NB4 (cell line): ENCODE measurements at places on chromosomes 5 and 9.

GRCh38 chr5:111836426-111836825 lies 79.4 kb upstream of the NREP start:
- DNase-seq: no peak

DNA sequence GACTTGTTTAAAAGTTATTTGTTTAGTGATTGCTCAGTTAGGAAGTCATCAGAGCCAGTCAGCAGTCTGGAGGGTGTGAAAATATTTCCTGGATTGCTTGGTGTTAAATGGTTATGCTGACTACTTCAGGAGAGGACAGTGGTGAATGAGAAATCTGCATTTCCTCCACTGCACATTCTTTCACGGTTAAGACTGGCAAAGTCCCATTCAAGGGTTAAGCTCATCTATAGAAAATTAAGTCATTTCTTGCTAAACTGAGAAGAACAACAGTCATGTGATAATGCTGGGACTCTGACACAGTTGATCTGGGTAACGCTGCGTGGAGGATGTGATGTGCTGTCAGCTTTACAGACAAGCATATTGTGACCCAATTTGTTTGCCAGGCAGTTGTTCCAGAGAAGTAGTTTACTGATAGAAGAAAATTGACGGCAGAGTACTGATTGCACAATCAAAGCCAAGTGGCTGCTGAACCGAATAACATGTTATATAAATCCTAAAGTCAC lies 80.4 kb downstream of the GRAMD2B start:
- no peak for DNase-seq

- peak; percentile 51 for DNase-seq
Measured at GRCh38 chr5:75335952-75336614, 937 bp upstream of the HMGCR start.

DNA sequence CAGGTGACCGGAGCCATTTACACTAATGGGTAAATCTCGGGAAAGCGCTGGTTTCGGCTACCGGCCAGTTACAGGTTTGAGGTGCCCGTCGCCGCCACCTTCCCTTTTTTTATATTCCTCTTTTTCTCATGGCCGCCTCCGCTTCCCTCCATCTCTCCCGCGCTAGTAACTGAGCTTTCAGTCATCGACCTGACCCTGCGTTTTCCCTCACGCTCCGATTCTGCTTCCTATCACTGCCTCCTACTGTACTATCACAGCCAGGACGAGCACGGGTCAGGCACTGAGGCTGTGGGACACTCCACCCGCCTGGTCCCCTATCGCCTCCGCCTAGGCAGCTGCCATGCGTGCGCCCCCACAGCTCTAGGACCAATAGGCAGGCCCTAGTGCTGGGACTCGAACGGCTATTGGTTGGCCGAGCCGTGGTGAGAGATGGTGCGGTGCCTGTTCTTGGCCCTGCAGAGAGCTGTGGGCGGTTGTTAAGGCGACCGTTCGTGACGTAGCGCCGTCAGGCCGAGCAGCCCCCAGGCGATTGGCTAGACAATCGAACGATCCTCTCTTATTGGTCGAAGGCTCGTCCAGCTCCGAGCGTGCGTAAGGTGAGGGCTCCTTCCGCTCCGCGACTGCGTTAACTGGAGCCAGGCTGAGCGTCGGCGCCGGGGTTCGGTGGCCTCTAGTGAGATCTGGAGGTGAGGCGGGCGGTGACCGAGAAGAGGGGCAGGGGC lies at the start of gene HMGCR:
TSS of gene HMGCR (plus strand) at position 606 of the 722 bp plus-strand sequence. CDS start 5,386 bp downstream, outside the sequence.
- peak; percentile 99 for DNase-seq

- DNase-seq: no peak
Measured at GRCh38 chr5:34817558-34818351, 21.2 kb upstream of the TTC23L start.

DNA sequence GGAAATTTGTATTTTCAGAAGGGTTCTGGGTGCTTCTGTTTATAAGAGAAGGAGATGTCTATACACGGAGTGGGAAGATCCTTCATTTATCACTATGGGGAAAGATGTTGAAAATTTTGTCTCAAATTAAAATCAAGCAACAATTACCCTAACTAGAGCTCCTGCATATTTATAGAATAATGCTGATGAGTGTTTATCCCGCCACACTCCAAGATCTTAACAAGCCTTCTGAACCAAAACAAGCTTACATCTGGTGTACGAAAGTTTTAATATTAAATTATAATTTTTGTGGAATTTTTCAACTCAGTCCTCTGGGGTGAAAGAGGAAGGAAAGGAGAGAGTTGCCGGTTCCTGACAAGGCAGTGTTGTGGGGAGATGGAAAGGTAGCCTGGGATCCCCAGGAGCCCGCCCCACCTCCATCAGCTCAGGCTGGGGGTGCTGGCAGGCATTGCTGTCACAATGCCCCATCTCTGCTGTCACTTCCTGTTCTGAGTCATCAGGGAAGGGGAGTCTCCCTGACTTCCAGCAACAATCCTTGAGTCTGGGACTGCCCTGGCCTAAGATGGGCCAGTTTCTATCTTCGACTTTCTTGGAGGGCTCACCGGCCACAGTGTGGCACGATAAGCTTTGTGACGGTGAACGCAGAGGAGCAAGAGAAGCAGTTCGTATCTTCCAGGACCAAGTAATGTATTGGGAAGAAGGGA lies 64.5 kb downstream of the ERAP1 start:
- peak; percentile 43 for DNase-seq

DNA sequence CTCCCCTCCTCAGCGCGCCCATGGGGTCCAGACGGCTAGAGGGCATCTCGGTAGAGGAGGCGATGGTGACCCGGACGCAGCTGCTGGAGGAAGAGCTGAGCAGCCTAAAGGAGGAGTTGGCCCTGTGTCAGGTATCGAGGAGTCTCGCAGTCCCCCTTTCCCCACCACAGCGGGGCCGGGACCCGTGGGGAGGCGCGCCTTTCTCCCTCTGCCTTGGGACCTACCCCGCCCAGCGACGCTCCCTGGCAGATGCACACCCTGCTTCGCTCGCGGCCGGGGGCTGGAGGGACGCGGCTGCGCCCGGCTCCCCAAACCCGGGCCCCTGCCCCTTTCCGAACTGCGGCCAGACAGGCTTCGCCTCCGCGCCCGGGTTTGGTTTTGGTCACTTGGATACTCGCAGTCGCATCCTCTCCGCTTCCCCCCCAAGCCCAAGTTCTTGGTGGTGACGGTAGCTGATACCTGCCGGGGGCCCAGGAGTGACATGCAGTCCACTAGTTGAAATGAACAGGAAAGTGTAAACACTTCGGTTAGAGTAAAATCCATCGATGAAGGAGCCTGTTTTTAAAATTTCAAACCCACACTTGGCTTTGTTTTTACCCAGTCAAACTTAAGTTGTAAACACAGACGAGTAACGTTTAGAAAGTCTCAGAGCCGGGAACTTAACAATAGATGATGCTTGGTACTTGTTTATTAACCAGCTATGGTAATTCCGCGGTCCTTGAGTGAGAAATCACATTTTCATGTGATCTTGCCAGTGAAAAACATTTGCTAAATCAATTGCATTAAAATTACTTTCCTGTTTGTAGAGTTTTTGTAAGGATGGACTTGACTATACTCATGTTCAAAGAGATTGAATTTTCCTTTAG lies 688 bp downstream of the CNTLN start:
- peak; percentile 82 for DNase-seq

- no peak for DNase-seq
Measured at GRCh38 chr5:33832404-33833236, 59.2 kb downstream of the ADAMTS12 start.

DNA sequence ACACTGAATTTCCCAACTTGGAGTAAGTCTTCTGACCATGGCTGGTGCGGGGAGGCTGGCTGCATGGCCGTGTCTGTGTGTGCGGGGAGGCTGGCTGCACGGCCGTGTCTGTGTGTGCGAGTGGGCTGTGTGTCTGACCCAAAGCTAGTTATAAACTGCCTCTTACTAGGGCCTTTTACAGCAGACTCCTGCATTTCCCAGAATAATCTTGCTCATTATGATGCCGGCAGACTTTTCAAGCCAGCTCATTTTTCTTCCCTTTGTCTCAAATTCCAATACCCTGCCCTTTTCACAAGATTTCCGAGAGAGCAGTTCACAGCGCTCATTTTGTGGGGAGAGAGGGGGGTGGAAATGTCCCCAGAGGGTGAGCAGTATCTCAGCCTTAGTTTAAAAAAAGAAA lies 470.7 kb upstream of the BRINP1 start:
- no peak for DNase-seq

DNA sequence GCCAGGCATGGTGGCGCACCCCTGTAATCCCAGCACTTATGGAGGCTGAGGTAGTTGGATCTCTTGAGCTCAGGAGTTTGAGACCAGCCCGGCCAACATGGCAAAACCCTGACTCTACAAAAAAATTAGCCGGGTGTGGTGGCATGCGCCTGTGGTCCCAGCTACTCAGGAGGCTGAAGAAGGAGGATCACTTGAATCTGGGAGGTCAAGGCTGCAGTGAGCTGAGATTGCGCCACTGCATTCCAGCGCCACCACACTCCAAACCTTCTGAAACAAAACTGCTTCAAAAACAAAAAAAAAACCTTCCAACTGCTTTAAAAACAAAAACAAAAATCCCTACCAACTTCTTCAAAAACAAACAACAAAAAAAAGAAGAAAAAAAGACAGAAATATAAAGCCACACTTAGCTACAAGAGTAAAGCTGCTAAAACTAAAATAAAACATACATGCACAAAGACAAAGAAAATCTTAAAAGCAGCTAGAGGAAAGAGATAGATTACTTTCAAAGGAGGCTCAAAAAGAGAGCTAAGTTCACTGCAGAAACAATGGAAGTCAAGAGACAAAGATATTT lies 11.4 kb downstream of the DCAF10 start:
- DNase-seq: no peak

- no peak for DNase-seq
Measured at GRCh38 chr5:146027751-146028150, 77.6 kb downstream of the PLAC8L1 start.

- DNase-seq: no peak
Measured at GRCh38 chr5:67063791-67064190, 132.8 kb downstream of the CD180 start.

DNA sequence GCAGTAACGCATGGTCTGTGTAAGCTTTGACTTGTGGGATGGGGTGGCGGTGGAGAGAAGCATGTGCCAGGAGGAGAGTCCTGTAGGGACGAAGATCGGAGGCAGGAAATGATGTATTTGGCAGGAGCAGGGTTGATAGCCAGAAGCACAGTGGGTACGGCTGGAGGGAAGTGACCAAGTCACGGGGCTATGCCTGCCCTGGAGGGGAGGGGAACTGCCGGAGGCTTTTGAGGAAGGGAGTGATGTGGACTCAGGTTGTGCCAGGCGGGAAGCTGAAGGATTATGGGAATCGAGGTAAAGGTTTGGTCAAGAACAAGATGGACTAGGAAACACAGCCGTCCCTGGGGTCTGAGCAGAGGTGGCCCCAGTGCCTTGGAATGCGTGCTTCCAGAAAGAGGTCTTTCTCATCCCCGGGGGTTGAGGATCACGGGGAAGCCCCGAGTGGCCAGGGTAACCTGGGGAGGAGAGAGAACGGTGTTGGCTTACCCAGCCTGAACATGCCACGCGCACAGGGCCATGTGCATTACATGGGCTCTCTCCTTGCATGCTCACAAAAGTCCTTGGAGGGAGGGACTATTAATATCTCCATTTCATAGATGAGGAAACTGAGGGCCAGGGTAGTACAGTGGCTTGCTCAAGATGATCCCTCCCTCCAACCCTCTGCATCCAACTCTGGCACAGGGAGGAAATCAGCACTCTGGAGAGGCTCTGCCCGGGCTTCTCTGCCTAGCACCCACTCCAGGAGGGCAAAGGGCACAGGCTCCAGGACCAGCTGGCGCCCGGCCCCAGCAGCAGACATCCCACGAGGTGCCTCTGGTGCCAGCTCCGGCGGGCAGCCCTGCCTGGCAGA lies 253.8 kb downstream of the PBX3 start:
- DNase-seq: no peak

DNA sequence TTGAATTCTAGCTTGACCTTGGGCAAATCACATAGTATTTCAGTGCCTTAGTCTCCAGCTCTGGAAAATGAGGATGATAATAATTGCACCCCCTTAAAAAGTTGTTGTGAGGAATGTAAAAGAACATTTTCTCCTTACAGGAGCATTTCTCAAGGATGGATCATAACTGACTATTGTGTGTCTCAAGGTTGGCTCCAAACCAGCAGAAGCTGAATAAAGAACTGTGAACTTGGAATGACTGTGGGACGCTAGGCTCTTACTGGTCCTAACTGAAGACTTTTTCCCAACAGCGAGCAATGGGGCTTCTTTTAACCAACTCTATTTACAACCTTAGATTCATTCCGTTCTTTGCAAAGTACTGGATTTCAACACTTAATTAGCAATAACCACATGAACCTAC lies 26.2 kb upstream of the GLRX start:
- no peak for DNase-seq

- peak; percentile 98 for DNase-seq
Measured at GRCh38 chr9:93119953-93120845, 13.9 kb downstream of the NINJ1 start.

GRCh38 chr5:163105456-163105855 lies 331.9 kb upstream of the CCNG1 start:
- DNase-seq: no peak

- peak; percentile 28 for DNase-seq
Measured at GRCh38 chr5:171415115-171415730, 4.2 kb upstream of the FGF18 start.

DNA sequence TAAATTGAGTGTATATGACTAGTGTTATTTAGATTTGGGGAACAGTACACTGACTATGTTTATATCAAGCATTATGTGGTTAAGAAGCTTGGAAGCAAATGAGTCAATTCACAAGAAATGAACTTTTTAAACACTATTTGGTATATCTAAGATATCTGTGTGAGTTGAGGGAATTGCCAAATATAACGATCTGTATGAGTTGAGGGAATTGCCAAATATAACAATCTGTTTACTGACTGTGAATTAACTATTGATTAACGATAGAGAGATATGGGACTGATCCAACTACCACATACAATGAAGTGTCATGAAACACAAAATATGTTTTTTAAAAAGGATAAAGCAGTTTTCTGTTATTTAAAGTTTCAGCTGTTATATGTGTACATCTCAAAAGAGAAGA lies 301.4 kb downstream of the TENT4A start:
- DNase-seq: no peak

GRCh38 chr5:138233280-138233679 lies 20.2 kb upstream of the CDC23 start:
- DNase-seq: no peak

- no peak for DNase-seq
Measured at GRCh38 chr5:94901191-94901979, 282.9 kb downstream of the SLF1 start.

GRCh38 chr9:130872912-130873503 lies 23.6 kb downstream of the QRFP start:
- DNase-seq: no peak

GRCh38 chr5:171143926-171144325 lies 165.1 kb upstream of the TLX3 start:
- DNase-seq: no peak

- DNase-seq: peak; percentile 61
Measured at GRCh38 chr5:96997265-96997859, 61.5 kb downstream of the LNPEP start.
